ENCODE measurements at places on chromosomes 3 and 15.

DNA sequence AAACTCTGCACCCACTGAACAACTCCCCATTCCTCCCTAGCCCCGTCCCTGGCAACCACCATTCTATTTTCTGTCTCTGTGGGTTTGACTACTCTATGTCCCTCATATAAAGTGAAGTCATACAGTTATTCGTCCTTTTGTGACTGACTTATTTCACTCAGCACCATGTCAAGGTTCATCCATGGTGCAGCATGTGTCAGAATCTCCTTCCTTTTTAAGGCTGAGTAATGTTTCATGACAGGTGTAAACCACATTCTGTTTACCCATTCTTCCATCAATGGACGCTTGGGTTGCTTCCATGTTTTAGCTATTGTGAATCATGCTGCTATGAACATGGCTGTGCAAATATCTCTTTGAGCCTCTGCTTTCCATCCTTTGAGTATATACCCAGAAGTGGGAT, 192.3 kb upstream of the NSMCE3 start:
- DNase-seq: no peak

- DNase-seq: no peak
Measured at GRCh38 chr3:14322001-14322400, 80.4 kb upstream of the SLC6A6 start.

DNA sequence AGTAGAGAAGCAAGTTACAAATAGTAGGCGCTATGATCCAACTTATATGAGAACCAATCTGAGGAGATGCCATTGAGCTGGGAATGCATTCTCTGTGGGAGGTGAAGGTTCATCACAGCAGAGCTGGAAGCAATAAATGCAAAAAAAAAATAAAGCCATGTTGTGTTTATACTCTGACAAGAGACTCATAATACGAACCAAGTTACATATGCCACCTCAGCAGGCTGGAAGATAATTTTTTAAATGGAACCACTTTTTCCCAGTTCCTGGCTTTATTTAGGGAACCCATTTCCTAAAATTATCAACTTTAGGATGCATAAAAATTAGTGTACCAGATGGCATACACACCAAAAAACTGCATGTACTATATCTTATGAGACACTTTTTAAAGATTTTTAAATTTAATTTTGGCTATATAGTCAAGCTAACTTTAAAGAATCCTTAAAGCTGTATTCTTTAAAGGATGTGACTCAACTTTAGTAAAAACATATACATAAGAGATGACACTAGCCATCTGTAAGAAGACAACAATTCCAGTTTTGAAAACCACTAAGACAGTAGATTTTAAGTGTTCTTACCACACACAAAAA, 23.6 kb upstream of the SETMAR start:
- no peak for DNase-seq

- no peak for DNase-seq
Measured at GRCh38 chr3:129565902-129566301, 22.9 kb downstream of the H1-8 start.

DNA sequence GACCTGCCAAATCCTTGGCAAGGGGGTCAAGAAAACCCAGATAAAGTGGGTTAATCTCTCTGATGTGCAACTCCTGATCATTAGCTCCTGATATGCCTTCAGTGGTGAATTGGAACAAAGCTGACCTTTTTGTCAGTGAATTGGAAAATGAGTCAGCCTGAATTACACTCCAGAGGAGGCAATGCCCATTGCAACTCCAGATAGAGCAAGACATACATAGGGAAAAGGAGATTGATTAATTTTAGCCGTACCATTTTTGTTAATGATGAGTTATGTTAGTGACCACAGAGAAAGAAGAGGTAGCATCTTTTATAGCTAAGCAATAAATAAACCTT, 195.2 kb upstream of the CADPS start:
- no peak for DNase-seq

- DNase-seq: no peak
Measured at GRCh38 chr3:140341817-140342403, 336.0 kb upstream of the TRIM42 start.

GRCh38 chr15:52528564-52529340, at the start of gene MYO5A:
Gene MYO5A (minus strand): TSS chr15:52528880. CDS start chr15:52528806, 74 bp downstream.
- peak; percentile 57 for DNase-seq

DNA sequence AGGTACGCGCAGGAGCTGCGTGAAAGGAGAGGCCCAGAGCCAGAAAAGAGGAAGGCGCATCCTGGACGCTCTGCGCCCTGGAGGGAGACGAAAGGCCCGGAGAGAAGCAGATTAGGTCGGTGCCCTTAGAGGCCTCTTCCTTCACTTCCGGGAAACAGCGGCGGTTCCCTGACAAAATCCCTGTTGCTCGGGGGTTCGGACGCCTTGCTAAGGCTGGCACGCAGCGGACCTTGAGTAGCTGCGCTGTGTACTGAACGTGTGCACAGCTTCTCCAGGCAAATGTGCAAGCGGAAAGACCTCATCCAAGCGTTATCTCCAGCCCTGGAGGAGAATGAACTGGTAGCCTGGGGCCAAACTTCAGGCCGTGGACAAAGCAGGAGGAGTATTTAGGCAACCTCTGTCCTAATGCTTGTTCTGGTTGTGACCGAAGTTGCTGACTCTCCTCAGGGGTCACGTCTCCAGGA, 3.0 kb upstream of the SOX14 start:
- no peak for DNase-seq

DNA sequence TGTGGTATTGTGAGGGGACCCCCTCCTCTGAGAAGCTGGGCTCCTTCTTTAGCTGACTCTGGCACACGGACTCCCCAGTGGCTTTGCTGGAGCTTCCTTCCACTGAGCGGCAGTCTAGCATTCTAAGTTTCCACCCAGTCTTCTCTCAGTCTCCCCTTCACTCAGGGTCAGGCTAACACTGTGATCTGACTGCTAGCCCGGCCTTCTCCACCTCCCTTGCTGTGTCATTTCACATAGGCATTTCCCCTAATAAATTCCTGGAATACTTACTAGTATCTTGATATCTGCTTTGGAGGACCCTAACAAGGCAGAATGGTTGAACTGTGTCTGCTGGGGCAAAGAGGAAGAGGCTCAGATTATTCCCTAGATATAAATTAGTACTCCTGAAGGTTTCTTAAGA, 106.2 kb upstream of the THBS1 start:
- no peak for DNase-seq

DNA sequence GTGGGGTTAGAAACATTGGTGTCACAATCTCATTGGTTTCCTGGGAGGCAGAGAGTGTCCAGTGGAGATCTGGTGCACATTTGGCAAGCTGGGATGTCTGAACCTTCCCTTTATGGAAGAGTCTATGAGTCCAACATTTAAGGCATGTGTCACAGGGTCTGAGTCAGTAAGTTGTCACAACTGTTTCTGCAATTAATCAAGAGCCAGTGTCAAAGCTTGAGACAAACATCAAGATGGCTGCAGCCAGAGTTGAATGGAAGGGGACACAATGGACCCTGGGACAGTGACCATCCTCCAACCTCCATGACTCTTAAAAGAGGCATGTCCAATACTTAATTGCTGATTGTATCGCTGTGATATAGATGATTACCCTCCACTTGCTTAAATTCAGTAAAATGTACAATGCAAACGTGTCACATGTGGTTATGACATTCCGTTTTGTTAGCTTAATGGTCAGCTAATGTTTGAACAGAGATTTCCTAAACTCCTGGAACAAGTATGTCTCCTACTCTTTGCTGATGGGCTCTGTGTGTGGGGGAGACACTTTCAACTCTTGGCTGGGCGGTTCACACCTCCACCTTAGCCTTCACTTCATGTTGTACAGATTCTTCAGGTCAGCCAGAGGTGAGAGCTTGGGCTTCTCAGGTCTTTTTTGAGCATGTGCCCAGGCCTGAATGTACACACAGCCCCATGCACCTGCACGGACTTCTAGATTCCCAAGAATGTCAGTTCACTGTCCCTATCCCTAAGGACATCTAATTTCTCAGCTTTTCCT, 79.9 kb upstream of the PRR23E start:
- DNase-seq: no peak

- no peak for DNase-seq
Measured at GRCh38 chr15:66288551-66289185, 4.7 kb upstream of the DIS3L start.

DNA sequence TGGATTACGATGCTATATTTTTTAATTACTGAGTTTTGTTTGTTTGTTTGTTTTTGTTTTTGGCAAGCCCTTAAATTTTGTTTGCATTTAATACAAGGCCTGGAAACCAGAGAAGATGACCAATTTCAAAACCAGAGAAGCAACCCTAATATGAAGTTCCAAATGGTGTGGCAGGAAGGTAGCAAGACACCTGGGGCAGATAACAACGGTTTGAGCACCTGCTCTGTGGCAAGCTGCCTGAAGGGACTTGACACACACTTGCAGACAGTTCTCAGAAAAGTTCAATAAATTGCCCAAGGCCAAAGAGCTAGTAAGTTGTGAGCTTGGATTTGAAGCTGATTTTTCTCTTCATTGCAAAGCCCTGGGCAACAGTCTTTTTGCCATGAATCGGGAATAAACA, 151.2 kb upstream of the UBE2E1 start:
- DNase-seq: no peak

DNA sequence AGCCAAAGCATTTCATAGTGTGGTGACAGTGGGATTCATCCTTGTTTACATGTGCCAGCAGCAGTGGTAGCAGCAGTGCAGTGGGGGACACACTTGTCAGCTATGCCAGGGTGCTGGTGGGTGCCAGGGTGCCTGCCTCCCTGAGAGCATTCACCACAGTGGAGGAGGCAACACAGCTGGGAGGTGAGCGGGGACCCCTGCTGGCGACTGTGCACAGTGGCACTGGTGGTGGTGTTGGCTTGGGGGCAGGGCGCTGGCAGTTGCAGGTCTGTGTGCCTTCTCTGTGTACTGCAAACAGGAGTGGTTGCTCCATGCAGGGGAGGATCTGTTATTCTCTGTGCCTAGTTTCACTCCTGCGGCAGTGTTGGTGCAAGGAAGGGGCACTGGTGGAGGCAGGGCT, 41.2 kb downstream of the CEP63 start:
- peak; percentile 2 for DNase-seq

GRCh38 chr3:124352149-124352539, 360.2 kb upstream of the ROPN1 start:
- DNase-seq: no peak

- DNase-seq: no peak
Measured at GRCh38 chr3:120227710-120228347, 57.2 kb downstream of the GPR156 start.

- no peak for DNase-seq
Measured at GRCh38 chr3:33644582-33644981, 73.5 kb downstream of the CLASP2 start.

DNA sequence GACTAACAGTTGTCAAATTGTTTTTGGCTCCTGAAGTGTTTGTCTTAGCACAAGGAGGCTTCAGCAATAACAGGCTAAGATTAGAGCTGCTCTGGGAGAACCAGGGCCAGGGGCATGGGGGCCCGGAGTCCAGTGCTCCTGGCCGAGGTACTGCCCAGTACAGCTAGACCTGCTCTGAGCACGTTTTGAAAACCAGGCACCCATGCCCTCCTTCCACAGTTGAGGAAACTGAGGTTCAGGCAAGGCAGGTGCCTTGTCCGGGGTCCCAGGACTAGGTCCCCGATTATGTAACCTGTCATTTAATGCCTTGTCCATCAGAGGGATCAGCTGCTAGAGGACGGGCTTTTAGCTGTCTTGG, 19.2 kb downstream of the KBTBD13 start:
- DNase-seq: no peak

Data from H54 (cell line).